ENCODE measurements at places on chromosomes 7 and 10.

DNA sequence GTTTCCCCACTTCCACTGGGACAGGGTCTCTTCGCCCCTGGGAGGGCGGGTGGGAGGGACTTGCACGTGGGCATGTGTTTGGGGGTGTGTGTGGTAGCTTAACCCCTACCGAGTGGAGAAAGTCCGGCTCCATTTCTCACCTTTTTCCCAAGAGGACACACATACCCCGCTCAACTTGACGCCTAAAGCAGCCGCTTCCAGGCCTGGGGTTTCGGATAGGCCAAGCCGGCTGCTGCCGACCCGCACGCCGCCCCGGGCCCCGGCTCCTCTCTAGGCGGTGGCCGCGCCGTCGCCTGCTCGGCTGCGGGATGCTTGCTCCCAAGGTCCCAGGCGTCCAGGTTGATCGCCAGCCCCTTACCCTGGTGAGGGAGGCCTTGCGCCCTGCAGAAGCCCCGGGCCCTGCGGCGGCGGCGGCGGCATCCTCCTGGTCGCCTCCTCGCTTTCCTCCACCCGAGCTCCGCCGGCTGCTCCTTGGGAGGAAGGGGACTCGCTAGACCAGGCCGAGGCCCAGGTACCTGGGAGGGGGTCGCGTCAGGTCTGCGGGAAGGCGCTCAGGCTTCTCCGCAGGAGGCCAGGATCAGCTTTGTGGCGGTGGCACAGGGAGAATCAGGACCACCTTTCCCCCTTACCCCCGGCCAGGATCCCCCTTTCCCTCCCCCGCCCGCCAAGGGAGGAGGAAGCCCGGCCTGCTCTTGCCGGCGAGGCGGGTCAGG lies 3.2 kb upstream of the GATA3 start:
- DNase-seq = no peak

DNA sequence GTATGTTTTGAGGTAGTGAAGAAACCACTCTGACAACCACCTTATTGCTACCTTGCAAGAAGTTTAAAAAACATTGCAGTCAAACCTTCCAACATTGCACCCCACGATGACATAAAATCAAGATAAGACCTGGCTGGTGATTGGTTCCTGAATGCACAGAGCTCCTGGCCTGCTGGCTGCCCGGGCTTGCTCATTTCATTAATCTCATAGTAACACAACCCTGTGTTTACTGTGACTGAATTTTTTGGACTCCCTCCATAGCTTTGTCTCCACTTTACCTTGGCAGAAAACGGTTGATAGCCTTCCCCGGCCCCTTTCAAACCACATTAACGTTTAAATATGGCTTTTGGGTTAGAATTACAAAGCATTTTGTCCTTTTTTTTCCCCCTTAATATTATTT lies 27.5 kb downstream of the VWA2 start:
- DNase-seq = no peak

- DNase-seq = no peak
Measured at GRCh38 chr7:133310232-133310862, 57.5 kb downstream of the EXOC4 start.

DNA sequence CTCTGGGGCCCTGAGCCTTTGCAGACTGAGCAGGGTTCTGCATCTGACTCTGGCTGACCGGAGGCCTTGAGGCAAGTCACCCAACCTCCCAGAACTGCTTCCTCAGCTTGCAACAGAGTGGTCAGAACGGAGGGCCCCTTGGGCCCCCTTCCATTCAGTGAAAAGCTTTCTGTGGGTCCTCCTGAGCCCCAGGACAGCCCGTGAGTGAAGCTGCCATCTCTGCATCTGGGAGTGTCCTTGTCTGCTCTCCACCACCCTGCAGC lies 224.7 kb downstream of the DNAJB6 start:
- no peak for DNase-seq

DNA sequence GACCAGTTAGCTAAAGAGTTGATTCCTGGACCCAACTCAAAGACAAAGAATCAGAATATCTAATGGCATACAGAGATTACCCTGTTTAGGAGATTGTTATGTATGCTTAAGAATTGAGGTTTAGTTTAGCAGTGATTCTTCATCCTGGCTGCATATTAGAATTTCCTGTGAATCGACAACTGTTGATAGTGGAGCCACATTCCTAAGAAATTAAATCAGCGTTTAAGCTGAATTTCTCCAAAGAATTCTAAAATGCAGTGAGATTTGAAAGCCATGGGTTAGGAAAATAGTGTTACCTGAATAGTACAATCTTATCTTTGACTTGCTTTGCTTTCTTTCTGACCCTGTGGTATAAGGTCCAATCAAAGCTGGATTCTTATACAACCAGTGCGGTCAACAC lies 16.4 kb upstream of the FERD3L start:
- no peak for DNase-seq

DNA sequence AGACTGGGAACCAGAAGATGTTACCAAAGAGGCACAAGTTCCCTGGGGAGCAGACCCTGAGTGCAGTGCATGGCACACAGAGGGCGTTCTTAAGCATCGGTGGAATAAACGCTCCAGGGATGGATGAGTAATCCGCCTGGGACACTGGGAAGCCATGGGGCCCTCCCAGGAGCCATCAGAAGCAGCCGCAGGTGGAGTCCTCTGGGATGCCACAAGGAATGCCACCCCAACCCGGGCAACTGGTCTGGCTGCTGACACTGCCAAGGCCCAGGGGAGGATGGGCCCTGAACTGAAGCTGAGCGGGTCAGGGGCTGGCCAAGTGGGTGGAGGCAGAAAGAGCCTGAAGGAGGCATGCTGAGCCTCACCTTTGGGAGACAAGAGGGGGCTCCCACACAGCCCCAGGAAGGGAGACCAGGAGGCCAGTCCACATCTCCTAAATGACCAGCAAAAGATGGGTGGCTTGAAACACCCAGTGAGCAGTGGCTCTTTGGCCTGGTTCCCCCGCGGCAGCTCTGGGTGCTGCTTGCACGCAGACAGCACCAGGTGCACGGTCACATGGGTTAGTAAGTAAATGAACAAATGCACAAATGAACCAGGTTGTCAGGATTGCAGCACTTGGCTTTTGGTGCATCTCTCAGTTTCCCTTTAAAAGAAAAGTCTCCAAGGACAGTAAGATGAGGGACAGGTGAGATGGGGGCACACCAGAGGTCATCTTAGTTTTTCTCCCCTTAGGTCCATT lies 141.3 kb upstream of the ZMIZ1 start:
- no peak for DNase-seq

- DNase-seq = no peak
Measured at GRCh38 chr7:16883918-16884317, 2.1 kb upstream of the AGR3 start.

- no peak for DNase-seq
Measured at GRCh38 chr10:130578532-130579289, 442.5 kb downstream of the GLRX3 start.

DNA sequence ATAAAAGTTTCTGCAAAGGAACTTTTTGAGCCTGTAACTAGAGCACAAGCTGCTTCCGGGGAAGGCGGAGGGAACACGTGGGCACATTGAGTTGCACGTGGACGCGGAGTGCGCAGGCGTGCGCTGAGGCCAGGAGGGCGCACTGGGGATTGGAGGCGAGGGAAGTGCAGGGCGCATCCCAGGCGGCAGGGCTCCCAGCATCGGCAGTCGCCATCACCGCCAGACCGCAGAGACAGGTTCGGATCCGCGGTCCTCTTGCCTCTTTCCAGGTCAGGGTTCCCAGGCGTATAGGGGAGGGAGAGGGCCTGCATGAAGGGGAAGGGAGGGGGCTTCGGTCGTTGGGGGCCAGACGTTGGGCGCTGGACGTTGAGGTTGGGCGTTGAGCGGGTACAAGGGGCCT lies at the start of gene TDRD1:
Gene TDRD1 (plus strand): TSS at position 206 of the 400 bp plus-strand sequence. CDS start 8,479 bp downstream, outside the sequence.
- DNase-seq = no peak

DNA sequence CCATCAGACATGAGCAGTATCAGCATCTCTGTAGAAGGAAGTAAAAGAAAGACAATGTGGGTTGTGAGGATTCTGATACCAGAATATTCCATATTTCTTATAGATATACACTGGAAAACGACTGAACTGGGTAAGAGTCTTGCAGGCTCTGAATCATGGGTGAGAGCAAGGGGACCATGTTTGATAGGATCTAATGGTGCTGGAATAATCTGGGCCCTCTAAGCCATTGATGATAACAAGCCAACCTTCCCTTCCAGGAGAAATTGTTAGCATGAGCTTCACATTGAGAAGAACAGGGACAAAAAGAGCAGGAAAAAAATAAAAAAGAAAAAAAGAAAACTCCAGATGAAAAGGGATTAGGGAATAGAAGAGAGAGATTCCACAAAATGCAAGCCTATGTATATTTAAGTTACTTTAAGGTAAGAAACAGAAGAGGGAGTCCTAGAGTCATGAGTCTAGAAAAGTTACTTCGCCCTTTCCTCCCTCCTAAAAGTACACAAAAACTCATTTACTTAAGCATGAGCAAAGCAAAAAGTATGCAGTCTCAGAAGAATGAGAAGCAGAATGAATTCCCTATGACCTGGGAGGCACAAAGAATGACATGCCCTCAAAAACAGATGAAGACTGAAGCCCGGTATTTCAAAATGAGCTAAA lies 181.9 kb downstream of the TMEM26 start:
- DNase-seq = no peak

GRCh38 chr7:7327423-7327822 lies 145.1 kb downstream of the C1GALT1 start:
- no peak for DNase-seq

DNA sequence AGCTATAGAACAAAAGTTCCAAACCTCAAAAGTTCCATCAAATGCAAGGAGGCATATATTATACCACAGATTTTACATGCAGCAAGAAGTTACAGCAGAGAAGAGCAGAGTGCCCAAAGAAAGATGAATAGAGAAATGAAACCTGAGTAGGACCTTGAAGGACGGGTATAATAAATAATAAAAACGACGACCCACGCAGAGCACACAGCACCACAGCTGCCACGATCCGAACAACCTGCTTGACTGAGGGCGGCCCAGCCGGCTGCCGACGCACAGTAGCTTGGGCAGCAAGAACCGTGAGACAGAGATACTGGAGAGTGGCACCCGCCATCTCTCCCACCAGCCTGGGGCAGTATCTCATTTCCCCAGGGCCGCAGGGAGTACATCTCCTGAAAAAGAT lies 79.0 kb downstream of the HIPK2 start:
- no peak for DNase-seq

DNA sequence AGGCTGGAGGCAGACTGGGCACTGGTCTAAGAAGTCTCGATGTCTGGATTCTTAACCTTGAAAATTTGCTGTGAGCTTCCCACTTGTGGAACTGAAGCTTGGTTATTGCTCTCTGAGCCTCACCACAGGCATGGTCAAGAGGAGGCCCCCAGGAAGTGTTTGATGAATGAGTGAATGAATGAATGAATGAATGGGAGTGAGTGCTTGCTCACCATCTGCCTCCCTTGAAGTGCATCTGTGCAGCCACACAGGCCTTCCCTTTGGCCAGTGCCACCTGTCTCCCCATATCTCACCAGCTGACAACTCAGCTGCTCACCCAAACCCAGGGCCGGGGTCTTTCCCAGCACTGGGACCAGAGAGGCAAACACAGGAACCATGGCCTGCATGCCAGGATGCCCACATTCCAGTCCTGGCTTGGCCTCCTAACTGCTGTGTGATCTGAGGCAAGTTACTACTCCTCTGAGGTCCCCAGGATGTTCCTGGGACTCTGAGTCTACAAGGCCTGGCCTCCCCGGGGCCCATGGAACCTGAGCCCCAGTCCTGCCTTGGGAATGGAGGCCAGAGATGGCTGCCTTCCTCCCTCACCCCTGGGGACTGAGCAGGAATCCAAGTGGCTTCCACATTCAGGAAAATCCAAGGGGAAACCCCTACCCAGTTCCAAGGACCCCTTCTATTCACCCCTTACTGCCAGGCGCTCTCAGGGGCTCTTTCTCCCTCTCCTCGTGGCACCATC lies 51.4 kb upstream of the SLC29A3 start:
- no peak for DNase-seq

DNA sequence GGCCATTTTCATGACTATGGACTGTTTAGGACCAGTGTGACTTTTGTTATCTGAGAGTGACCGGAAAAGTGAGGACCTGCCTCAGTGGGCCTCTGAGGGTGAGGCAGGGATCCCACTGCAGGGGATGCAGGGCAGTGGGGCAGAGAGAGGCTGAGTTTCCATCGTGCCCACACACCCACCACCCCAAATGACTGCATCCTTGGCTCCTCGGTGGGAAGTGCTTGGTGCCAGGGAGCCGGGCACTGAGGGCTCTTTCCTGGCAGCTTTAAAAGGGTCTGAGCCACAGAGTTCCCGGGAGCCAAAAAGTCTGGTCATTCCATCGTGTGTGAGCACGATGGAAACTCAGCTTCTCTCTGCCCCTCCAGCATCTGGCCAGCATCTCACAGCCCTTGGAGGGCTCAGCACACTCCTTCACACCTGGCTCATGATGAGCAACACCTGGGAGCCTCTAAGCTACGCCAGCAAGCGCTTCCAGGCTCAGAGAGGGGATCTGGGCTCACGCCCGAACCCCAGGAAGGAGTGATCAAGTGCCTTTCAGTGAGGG lies 59.1 kb downstream of the RAMP3 start:
- no peak for DNase-seq

DNA sequence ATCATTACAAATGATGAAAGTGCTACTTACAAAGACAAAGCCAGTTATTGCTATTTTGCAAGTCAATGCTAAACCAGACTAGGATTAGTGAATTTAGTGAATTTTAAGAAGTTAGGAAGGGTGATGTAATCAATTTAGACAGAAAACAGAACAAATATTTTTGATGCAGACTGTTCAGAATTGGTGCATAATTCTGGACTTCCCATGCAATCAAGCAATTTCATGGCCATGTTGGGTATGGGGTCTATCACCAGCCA lies 85.4 kb downstream of the CH25H start:
- no peak for DNase-seq

GRCh38 chr7:3103614-3104398 lies 60.1 kb upstream of the CARD11 start:
- DNase-seq = no peak

DNA sequence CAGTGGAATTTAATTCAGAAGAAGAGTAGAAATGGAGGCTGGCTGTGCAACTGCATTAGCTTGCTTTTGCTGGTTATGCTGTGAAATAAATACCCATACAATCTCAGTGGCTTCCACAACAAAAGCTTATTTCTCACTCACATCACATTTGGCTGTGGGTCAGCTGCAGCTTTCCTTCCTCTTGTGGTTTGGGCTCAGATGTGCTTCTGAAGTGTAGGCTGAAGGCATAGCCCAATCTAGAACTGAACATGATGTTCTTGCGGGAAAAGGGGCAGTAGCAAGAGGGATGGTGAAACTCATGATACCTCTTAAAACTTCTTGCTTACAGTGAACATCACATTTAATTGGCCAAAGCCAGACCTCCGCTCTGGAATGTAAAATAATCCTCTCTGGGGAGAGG lies 119.9 kb downstream of the HECW1 start:
- no peak for DNase-seq

DNA sequence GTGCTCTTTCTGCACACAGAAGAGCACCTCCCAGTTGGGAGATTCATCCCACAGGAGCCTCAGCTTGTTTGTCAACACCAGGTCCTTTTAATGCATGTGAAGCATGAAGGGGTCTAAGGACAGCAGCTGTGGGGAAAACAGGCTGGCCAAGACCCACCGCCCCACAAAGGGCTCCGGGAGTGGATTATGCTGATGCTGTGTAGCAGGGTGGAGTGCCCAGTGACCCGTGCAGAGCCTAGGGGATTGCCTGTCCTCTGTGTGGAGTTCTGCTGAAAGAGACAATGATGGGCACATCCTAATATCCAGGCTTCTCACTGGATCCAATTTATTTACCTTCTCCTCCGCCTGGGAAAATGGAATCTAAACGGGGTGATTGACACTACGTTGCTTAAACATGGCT lies 74.0 kb downstream of the PIP4K2A start:
- no peak for DNase-seq
